Activated CD8-positive, alpha-beta memory T cell treated with anti-CD3 and anti-CD28 coated beads, Interleukin-2, amount 50 U/mL, for 4 hours (primary cell): ENCODE measurements at places on chromosomes 11 and 22.

DNA sequence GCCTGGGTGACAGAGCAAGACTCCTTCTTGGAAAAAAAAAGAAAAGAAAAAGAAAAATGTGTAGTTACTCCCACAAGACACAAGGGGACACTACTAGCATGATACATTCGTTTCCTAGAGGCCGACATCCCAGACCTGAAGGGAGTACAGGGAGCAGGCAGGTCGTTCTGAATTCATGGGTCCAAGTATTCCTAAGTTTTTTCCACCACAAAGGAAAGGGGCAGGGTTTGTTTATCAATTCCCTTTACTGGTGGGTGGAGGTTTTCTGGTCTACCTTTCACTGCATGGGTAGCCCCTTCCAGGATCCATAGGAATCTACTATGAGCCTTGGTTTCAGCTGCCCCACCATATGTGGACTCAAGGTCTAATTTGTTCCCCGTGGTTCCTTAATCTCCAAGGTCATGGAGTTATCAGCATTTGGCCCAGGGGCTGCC, 11.8 kb downstream of the TIGD3 start:
- no peak for DNase-seq

- DNase-seq, result no peak
These were observed 188.2 kb downstream of the METTL15 start for GRCh38 chr11:28296426-28296825.

DNA sequence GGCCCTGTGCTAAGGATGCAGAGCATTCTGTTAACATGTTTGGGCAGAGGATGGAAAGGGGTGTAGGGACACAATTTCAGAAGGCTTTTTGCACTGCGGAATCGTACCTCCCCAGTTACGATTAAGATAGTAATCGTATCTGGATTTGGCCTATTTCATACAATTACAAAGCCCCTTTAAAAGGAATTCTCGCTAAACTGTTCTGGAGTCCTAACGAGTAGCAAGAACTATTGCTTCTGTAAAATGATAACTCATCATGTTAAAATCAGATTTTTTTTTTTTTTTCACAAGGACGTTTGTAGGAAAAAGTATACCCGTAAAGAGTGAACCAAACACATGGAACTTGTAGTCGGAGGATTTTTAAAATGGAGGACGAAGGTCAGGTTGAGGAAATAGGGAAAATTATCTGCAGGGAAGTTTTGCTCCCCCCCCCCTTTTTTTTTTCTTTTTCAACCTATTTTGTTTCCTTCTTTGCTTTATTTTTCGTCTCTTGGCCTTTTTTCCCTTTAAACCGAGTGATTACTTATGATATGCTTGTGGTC, 934 bp downstream of the HSD17B12 start:
- no peak for DNase-seq

DNA sequence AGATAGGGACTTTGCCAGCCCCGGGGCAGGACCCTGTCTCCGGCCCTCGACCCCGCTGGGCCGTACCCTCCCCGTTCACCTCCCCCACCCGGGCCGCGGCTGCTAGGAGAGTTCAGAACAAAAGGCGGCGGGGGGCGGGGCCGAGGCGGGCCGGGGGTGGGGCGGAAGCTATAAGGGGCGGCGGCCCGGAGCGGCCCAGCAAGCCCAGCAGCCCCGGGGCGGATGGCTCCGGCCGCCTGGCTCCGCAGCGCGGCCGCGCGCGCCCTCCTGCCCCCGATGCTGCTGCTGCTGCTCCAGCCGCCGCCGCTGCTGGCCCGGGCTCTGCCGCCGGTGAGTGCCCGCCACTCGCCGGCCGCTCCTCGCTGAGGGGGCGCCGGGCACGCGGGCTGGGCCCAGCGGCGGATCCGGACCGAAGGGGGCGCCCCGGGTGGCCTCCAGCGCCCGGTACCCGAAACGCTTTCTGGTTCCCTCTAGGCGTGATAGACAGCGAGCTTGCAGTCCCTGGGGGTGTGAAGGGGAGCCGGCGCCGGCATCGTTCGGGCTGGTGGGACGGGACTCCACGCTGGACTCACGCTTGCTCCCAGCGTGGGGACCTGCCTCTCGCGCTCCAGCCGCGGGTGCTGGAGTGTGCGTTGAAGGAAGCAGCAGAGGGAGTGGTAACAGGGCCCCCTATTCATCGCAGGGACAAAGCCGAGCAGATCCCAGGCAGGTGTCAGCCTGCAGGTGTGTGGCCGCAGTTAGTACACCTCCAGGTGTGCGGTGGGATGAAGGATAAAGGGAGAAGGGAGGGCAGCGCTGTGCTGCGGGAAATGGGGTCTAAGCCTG, at the start of gene MMP11:
TSS of gene MMP11 (plus strand) at position 201 of the 825 bp plus-strand sequence. CDS start at position 223, 22 bp downstream.
- DNase-seq, result peak; percentile 59

DNA sequence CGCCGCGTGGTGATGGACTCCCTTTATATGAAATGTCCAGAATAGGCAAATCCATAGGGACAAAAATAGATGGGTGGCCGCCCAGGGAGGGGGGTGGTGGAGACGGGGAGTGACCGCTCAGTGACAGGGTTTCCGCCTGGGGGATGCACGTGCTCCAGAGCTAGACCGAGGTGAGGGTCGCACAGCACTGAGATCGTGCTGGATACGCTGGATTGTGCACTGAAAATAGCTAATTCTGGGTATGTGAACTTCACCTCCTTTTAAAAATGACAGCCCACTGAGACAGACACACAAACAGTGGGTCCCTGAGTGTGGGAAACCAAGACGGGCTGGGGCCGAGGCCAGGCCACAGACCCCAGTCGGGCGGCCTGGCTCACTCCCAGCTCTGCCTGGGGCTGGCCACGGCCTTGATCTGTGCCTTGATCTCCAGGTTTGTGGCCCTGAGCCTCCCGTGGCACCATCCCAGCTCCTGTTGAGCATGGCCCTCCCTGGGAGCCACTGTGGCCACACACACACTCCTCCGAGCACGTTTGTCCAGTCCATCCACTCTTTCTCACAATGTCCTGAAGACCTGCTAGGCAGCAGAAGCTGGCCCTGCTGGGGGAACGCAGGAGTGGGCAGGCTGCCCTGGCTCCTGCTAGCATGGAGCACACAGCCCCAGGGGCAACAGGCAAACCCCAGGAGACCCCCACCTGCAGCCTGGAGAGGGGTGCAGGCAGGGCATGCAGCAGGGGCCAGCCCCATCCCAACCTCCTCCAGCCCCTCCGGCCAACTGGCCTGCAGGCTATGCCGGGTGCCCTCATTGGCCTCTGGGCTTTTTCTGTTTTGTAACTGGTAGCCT, 41.0 kb upstream of the TH start:
- no peak for DNase-seq

DNA sequence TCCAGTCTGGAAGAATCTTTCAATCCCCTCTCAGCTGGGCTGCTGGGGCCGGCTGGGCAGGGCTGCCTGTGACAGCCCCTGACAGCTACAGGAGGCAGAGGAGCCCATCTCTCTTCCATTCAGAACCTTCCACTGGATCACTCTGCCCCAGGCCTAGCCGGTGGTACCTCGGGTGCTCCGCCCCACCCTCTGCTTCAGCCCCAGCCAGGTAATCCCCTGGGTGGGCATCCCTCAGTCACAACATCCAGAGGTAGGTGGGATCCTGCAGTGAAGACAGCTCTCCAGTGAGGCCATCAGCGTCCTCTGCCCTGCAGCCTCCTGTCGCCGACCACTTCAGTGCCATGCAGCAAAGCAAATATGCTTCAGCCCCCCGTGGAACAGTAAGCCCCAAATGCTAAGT, 223.7 kb downstream of the DSCAML1 start:
- DNase-seq, result no peak
